ENCODE measurements at places on chromosomes 3 and 15.

DNA sequence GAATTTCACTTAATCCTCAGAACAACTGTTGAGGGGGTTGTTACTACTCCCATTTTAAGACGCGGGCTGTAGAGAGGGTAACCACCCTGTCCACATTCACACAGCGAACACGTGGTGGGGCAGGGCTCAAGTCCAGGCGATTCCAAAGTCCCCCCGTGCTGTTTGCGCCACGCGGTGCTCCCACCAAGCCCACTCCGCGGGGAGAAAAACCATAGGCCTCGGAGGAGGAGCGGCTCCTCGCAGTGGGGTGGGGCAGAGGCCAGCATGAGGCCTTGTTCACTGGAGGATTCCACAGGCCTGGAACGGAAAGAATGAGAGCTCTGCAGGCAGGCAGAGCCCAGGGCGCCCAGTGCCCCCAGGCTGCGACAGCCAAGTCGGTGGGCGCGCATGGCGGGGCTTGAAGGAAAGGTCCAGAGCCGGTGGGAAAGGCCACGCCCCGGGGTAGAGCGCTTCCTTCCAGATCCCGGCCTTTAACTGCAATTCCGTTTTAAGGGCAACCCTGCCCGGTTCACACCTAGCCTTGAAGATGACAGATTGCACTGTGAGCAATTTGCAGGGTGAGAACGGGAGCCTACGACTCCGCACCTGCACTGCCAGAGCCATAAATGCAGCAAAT, 161.8 kb upstream of the TBL1XR1 start:
- DNase-seq = no peak

DNA sequence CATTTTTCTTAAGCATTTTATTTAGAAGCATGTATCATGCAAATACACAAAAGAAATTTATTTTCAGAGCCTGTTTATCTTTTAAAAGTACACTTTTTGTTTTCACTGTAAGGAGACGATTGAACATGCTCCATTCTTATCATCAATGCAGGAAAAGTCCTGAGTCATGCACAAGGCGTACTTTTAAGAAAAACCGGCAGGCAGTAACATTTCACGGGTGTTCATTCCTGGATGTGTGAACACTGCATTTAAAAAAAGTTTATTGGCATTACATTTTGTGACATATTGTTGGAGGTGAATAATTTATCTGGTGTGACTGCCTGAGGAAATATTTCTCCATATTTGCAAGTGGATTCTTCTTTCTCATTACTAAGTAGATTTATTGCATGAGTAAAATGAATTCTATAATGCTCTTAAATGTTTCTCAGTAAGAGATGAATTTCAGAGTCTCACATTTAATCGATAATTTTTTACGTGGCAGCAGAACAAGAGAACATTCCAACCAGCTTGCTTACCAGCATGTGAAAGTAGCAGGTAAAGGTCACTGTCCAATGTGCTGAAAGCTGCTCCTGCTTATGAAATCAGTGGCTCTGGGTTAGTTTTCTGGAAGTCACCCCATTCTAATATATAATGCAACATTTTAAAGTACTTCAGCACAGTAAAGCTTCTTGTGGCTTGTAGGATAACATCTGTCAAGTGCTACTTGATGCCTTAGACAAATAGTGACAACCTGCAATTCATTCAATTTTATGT, 87.0 kb downstream of the SV2B start:
- no peak for DNase-seq

GRCh38 chr15:41932101-41932500, 38.2 kb upstream of the SPTBN5 start:
- no peak for DNase-seq

GRCh38 chr3:146449613-146450012, 19.7 kb downstream of the PLSCR2 start:
- DNase-seq = no peak

- DNase-seq = no peak
Observed at GRCh38 chr3:133042778-133043177, 4.6 kb downstream of the TMEM108 start.

GRCh38 chr3:100693225-100693624, 16.1 kb upstream of the TFG start:
- DNase-seq = no peak

GRCh38 chr3:24683090-24683489, 188.4 kb upstream of the THRB start:
- DNase-seq = no peak

GRCh38 chr3:61601831-61602230, 40.5 kb downstream of the PTPRG start:
- DNase-seq = no peak

DNA sequence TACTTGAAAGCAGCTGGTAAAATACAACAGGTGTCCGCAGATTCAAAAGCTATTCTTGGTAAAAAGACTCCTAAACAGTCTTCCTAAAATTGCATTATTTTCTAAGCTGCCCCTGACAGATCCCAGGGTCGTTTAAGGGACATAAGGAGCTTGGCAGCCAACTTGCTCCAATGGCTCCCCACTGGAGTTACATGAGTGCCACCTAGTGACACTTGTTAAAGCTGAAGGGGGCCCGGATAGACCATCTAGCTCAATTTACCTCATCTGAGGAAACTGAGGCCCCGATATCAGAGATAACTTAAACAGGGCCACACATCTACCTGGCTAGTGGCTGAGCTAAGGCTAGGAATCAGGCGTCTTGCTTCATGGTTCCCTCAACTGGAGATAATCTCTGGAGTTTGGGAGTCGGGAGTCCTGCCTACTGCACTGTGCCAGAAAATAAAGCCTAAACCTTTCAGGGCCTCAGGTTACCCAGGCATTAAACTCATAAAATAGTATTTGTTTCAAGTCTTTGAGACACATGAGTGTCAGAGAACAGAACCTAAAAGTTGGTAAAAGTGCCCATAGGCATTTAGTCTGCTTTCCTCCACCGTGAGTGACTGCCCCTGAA, 6.5 kb upstream of the TBC1D23 start:
- DNase-seq = peak; percentile 42

GRCh38 chr15:25670025-25670554, 193.0 kb downstream of the ATP10A start:
- peak; percentile 86 for DNase-seq

DNA sequence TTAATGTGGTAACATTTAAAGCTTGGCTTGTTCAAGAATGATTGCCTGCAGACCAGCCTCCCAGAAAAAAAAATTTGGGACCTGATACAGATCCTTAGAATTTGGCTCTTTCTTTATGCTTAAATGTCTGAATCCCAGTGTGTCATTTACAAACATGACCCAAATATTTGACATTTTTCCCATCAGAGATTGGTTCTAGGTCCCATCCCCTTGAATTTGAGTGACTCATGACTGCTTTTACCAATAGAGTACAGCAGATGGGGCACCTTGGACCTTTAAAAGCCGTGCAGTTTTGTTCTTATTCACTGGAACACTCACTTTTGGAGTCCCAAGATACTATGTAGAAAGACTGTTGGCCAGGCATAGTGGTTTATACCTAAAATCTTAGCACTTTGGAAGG, 231.6 kb downstream of the ZIC1 start:
- DNase-seq = no peak

DNA sequence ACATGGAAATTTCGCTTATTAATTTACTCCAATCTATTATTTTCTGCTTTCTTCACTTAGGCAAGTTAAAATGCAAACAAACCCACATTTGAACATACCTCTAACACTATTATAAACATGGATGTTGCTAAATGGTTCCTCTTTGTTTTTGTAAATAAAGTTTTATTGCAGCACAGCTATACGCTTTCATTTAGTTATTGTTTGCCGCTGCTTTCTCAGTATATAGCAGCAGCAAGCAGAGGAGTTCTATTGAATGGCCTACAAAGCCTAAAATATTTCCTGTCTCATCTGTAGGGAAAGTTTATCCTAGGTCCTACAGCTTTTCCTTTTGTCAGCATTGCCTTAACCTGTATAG, 7.9 kb upstream of the CHD2 start:
- no peak for DNase-seq

- DNase-seq = no peak
Observed at GRCh38 chr3:172581757-172582166, 58.5 kb upstream of the TNFSF10 start.

DNA sequence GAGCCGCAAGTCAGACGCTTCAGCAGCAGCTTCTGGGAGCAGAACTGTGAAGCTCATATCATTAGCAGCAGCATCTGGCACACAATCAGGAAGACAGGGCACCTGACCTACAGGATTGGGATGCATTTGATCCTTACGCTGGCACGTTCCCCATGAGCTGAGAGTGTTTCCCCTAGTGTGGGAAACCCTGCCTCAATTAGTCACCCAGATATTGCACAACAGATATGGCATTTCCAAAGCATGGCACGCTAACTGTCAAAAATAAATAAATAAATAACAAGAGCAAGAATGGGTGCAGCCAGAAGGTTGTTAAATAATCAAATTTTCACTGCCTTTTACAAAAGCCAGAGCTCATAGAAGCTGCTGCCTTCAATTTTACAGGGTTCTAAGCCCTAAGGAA, 189.6 kb upstream of the THBS1 start:
- no peak for DNase-seq

- DNase-seq = no peak
Observed at GRCh38 chr3:12681943-12682390, 18.1 kb upstream of the RAF1 start.

GRCh38 chr15:70195171-70195570, 97.5 kb upstream of the TLE3 start:
- DNase-seq = no peak

DNA sequence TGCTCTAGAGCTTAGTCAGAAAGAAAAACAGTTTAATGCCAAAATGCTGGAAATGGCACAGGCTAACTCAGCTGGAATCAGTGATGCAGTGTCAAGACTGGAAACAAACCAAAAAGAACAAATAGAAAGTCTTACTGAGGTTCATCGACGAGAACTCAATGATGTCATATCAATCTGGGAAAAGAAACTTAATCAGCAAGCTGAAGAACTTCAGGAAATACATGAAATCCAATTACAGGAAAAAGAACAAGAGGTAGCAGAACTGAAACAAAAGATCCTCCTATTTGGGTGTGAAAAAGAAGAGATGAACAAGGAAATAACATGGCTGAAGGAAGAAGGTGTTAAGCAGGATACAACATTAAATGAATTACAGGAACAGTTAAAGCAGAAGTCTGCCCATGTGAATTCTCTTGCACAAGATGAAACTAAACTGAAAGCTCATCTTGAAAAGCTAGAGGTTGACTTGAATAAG, 150.5 kb upstream of the LRRFIP2 start:
- DNase-seq = no peak

DNA sequence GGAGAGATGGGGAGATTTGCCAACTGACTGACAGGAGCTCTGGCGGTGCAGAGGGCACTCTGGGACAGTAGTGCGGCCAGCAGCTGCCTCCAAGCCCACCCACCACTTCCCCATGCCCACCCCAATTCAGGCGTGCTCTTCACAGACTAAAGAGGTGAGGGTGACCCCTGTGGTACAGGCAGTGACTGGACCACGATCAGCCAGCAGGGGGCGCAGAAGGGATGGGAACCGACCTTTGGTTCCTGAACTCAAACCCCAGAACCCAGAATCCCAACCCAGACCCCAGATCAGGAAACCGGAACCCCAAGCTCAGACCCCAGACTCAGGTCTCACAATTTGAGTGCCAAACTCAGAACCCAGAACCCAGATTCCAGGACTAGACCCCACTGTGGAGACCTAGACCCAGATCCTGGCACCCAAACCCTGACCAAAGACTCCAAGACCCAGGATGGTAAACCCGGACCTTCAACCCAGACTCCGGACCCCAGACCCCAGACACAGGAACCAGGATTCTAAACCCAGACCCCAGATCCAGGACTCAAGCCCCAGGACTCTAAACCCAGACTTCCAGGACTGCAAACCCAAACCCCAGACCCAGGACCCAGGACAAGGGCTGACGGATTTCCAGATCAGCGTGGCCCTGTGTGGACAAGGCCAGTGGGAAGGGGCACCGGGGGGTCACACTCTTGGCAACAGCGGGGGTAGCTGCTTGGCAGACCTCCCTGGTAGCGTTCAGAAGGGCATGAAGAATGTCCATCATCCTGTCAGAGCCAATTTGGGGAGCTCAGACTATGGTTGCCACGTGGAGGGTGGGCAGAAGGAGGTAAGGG, 3.7 kb upstream of the MYL3 start:
- DNase-seq = peak; percentile 86

- DNase-seq = no peak
Observed at GRCh38 chr3:191339316-191339917, 9.1 kb upstream of the UTS2B start.

- DNase-seq = no peak
Observed at GRCh38 chr15:89826671-89827655, 12.3 kb upstream of the ANPEP start.

DNA sequence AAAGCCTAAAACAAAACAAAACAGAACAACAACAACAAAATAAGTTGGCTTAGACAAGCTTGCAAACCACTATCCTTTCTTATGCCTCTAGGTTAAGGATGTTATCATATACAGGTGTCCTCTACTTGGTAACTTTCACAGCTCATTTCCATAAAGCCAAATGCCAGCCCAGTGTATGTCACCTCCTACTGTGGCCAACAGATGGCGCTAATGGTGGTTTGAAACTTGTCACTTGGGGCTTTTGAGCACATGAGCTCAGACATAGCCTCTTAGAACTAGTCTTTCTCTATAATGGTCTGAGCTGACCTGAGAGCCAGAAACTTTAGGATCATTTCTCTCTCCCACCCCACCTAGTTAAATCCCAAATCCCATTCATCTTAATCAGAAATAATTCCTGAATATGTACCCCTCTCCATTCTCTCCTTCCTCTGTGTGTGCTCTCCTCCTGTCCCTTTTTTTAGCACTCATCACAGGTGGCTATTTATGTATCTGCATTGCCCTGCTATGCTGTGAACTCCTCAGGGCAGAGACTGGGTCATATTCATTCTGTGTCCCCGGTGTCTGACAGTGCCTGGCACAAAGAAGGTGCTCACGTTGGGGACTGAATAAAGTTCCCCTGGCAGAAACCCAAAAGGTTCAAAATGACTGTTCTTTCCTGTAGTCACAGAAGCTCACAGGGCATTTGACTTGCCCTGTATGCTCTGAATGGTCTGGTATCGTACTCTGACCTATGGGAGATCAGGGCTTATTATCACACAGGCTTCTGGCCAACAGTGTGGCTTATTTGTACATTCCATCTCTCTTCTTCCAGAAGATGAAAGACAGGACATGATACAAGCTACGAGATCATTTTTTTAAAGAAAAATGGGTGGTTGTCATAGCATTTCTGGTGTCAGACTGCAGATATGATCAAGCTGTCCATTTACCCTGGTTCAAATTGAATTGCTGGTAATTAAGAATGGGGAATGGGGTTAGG, 319.3 kb upstream of the AZI2 start:
- peak; percentile 15 for DNase-seq

DNA sequence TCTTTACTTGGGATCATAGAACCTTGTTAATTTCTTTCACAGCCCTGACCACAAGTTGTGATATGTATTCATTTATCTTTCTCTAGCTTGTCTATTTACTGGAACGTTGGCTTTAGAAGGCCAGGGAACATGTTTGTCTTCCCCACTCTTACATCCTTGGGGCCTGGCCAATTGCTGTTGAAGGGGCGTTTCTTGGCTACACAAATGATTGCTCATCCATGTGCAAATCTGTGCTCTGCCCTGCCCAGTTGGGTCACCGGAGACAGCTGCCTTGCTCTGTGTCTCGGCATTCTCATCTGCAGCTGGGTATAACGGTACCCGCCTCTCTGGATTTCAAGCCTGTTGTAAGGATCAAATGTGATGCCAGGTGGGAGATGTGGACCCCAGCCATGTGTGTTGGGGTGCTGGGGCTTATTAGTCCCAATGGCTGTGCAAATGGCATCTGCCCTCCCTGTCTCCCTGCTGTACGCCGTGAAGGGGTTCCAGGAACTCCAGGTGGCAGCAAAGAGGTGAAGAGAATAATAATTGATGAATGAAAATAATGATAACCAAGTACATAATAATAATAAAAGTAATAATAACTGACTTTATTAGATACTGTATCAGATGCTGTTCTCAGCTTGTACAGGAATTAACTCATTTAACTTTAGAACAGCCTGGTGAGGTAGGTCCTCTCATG, 24.0 kb upstream of the TLE3 start:
- no peak for DNase-seq
